Skin of body (tissue), 3 donors: ENCODE measurements at places on chromosomes 3 and 15.

DNA sequence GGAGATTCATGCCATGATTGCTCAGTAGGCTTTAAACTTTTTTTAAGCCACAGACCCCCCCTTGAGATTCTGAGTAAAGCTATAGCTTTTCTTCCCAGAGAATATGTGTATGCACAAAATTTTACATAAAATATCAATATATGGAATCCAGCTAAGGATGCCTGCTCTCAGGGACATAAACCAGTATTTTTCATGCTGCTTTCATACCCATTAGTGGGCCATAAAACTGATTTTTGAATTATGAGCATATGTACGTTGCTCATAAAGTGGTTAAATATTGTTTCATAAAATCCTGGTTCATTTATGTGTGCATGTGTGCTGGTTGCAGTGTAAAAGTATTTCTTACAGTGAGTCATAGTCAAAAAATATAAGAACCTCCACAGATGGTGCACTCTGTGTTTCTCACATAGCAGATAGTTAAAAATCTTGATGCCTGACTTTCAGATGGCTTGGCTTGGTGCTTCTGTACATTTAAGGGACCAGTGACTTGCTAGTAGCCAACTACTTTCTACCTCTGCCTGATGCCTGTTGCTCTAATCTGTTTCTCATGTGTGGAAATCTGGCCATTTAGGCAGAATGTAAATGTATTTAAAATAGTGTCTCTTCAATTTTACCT is 71.9 kb downstream of the ARHGEF26 start:
- no peak for DNase-seq

DNA sequence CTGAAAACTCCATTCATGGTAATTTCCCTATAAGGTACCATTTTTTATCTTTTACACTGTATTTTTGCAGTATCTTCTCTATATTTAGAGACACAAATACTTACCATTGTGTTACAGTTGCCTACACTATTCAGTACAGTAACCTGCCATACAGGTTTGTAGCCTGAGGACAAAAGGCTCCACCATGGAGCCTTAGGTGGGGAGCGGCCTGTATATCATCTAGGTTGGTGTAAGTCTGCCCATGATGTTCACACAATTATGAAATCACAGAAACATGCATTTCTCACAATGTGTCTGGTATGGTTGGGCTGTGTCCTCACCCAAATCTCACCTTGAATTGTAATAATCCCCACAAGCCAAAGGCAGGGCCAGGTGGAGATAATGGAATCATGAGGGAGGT is 43.9 kb upstream of the LYSMD4 start:
- DNase-seq: no peak

DNA sequence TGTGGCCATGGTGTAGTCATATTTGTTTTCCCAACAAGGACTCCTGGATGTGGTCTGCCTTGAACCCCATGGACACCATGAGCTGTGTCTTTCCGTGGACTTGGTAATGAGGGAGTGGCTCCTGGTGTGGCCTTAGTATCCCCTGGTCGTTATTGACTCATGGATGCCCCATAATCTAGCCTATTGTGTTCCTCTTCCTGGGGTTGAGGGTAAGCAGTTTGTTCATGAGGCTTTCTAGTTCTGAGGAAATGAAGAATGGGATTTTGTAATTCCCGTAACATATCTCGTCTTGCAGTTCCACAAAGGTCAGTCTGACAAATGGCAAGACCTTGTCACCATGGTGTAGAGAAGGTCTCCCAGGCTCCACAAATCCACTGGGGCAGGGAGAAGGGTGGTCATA is 22.6 kb downstream of the RAB7A start:
- no peak for DNase-seq

DNA sequence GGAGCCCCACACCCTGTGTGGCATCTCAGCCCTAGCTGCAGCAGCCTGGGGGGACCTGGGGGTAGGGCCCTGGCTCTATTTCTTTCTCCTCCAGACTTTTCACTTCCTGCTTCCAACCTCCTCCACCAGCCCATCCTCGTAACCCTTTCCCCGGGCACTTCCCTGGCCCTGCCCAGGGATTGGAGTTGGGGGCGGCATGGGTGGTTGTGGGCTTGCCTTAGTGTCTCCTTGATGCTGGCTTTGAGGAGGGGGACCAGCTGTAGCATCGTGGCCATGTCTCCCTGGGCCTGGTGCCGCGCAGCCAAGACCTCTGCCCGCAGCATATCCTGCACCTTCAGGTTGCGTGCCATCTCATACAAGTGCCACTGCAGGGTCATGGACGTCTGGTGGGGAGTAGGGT is 28.1 kb downstream of the CYP11A1 start:
- no peak for DNase-seq

DNA sequence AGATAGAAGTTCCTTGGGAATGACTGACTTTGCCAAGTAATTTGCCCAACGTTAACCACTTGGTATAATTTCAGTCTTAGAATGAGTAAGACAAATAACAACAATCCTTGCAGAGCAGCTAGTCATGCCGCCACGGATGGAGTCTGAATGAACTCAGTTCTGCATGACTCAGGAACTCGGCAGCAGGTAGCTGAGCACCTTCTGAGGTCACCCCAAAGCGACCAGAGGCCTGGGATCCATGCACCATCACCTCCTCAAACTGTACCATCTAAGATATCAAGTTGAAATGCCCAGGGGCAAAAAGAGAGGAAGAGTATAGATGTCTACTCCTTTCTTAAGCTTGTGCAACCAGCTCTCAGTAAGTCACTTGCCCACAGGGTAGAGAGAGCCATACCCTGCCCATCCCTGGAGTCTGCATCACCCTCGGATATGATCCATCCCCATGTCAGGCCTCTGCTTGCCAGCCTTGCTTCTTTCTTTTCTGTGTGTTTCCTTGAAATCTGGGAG is 8.5 kb upstream of the CDCP1 start:
- DNase-seq: no peak

GRCh38 chr3:8481380-8481779 is 20.2 kb upstream of the LMCD1 start:
- DNase-seq: no peak

- DNase-seq: no peak
Measured at GRCh38 chr15:55586808-55587207, 1.3 kb downstream of the PYGO1 start.

GRCh38 chr15:40245666-40246450 is 7.0 kb downstream of the PAK6 start:
- no peak for DNase-seq
